ENCODE measurements at places on chromosomes 7 and 10.
A peak's percentile ranks its signal among the peaks of the same experiment; 100 is the strongest.

GRCh38 chr7:94178230-94178629 is 174.1 kb upstream of the BET1 start:
- DNase-seq: no peak

- DNase-seq: no peak
Observed at GRCh38 chr7:156397249-156397648, 243.3 kb upstream of the RNF32 start.

- peak; percentile 54 for DNase-seq
Observed at GRCh38 chr7:132394283-132395198, 181.7 kb downstream of the PLXNA4 start.

- DNase-seq: no peak
Observed at GRCh38 chr7:2048531-2048930, 184.2 kb downstream of the MAD1L1 start.

DNA sequence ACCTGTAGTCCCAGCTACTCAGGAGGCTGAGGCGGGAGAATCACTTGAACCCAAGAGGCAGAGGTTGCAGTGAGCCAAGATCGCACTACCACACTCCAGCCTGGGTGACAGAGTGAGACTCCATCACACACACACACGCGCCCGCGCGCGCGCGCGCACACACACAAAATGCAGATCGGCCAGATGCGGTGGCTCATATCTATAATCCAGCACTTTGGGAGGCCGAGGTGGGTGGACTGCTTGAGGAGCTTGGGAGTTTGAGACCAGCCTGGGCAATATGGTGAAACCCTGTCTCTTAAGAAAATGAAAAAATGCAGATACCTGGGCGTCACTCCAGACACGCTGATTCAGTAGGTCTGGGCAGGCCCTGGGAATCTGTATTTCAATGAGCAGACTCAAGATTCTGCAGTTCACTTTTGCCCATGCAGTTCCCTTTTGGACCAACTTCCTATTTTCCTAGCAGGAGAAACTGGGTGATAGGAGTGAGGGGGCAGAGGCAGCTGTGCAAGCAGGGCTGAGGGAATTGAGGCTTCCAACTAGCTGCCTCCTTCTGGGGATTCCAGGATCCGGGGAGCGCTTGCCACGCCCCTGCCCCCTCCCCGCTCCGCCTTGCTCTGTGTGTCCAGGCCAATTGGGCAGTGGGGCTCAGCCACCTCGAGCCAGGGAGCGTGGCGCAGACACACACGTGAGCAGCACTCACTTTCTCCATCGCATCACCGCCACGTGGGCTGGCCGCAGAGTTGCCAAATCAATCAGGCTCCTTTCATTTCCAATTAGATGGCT is 173.6 kb downstream of the SH3PXD2A start:
- no peak for DNase-seq
